Endothelial cell (in vitro differentiated cells): ENCODE measurements at places on chromosomes 7 and 10. TPM values are rescaled to one million over a fixed set of nuclear protein-coding genes. Genes with fewer than 3 reads are reported as not detected.
A peak's percentile ranks its signal among the peaks of the same experiment; 100 is the strongest.

FGFR2 gene
- 15.3 TPM for total RNA-seq

DNA sequence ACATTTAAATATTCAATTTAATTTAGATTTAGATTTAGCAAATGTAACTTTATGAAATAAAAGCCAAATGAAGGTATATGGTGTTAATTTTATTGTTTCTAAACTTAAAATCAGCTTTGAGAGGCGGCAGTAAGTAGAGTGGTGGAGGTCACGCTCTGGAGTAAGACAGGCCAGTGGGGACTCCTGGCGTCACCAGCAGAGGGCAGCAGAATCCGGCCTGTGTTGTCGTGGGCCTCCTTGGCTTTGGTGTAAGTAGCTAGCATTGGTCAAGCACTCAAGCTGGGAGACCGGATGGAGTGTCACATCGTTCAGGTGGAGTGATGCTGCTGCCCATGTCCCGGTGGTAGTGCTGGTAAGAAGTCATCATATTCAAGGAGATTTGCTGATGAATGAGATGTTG is 98.7 kb upstream of the DNAJB6 start:
- no peak overlapping the region for H3K4me3 ChIP-seq
- no peaks in the 10 kb centered on the region for H3K4me1 ChIP-seq
- H3K27me3 ChIP-seq = peaks cover 3% of the 10 kb centered on the region
- DNase-seq = no peak
- H3K27ac ChIP-seq = no peak overlapping the region
- H3K36me3 ChIP-seq = peaks cover 32% of the 10 kb centered on the region

GRCh38 chr7:2166625-2167280 is 66.0 kb downstream of the MAD1L1 start:
- DNase-seq = no peak
- peaks cover 2% of the 10 kb centered on the region for H3K4me1 ChIP-seq
- no peak overlapping the region for H3K27ac ChIP-seq
- peaks cover 16% of the 10 kb centered on the region for H3K27me3 ChIP-seq
- H3K4me3 ChIP-seq = no peak overlapping the region

DNA sequence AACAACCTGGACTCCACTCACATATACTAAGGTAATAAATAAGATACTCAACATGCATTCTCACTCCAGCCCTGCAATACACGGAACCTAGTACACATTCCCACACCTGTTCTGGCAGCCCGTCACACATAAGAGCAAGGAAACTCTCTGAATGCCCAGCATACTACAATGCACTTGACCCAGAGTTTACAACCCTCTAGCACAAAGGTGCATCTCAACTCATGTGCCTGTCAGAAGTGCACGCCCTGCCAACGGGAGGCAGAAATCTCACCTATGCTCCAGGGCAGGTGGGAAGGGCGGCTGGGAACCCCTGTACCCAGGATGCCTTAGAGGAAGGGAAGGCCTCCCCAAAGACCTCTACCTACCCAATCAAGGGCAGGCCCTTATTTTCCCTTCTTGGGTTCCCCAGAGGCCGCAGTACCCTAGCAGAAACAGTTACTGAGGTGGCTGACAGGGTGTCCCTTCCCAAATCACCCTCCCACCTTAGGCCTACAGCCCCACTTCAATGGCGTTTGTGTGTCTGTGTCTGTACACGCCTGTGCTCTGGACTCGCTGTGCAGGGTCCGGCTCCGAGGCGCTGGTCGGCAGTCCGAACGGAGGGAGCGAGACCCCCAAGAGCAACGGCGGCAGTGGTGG is 2.0 kb downstream of the EVX1 start:
- peak overlapping the region; percentile 5 for H3K4me3 ChIP-seq
- H3K27ac ChIP-seq = no peak overlapping the region
- H3K4me1 ChIP-seq = peaks cover 11% of the 10 kb centered on the region
- no peak for DNase-seq
- peaks cover 51% of the 10 kb centered on the region for H3K27me3 ChIP-seq

DNA sequence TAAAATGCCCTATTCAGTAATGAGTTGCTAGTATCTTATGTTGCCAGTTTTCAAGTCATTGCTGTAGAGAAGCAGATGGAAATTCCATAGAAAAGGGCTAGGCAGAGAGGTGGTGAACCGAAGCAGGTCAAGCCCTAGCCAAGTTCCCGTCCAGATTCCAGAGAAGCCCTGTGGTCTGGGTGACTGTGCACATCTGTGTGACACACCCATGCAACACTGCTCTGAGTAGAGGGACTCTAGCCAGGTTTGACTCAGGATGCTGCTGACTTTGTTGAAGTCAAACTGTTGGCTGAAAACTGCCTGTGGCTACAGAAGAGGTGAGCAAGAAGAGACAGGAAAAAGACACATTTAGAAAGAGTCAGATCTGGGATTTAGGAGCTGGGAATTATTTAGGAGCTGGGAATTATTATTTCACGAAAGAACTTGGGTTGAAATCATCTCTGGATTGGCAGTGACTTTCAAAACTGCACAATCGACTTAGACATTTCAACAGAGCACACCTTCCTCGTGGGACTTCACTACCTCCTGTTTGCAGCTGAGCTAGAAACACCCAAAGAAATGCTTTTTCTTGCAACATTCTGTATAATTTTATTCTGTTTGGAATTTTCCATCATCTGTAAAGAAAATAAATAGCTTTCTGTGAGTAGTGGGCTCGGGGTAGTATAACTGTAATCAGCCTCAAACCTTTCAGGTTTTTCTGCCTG is 149.1 kb upstream of the PRKCQ start:
- H3K27me3 ChIP-seq = peaks cover 3% of the 10 kb centered on the region
- H3K36me3 ChIP-seq = no peaks in the 10 kb centered on the region
- H3K4me1 ChIP-seq = peaks cover 9% of the 10 kb centered on the region
- no peak for DNase-seq

- H3K36me3 ChIP-seq = peaks cover 26% of the 10 kb centered on the region
- H3K27me3 ChIP-seq = no peaks in the 10 kb centered on the region
- DNase-seq = no peak
- no peak overlapping the region for H3K27ac ChIP-seq
- no peak overlapping the region for H3K4me3 ChIP-seq
- H3K4me1 ChIP-seq = no peaks in the 10 kb centered on the region
Observed at GRCh38 chr7:111765751-111766643, 203.7 kb upstream of the IMMP2L start.
